ENCODE measurements at places on chromosomes 3 and 15. TPM values are rescaled to one million over a fixed set of nuclear protein-coding genes. Genes with fewer than 3 reads are reported as not detected.

ARHGEF26 gene
- 13.4 TPM for total RNA-seq

AMIGO3 gene
- total RNA-seq, result not detected

ITIH1 gene
- total RNA-seq, result not detected

CFAP100 gene
- total RNA-seq, result 0.12 TPM

CALML4 gene
- 9.0 TPM for total RNA-seq

CLDN1 gene
- 0.34 TPM for total RNA-seq

ABHD6 gene
- total RNA-seq, result 21.5 TPM

LRRC57 gene
- 13.8 TPM for total RNA-seq

GRCh38 chr15:101023501-101024072 lies 104.4 kb downstream of the LRRK1 start:
- no peak for DNase-seq

DNA sequence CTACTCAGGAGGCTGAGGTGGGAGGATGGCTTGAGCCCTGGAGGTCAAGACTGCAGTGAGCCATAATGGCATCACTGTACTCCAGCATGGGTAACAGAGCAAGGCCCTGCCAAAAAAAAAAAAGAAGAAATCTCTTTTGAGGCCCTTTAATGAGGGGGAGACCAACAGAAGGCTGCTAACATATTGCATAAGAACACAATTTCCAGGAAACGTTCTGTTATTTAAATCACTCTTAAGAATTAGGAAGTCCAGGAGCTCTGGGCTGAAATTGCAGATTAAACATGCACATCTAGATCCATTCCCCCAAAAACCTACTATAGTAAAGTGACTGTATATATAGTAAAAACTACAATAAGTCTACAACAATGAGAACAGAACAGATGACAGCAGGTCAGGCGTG lies 16.1 kb upstream of the BLM start:
- no peak for DNase-seq

- DNase-seq, result peak; percentile 88
Measured at GRCh38 chr3:194129581-194130133, 6.3 kb upstream of the HES1 start.

GRCh38 chr15:63212050-63213004 lies 22.9 kb downstream of the RAB8B start:
- DNase-seq, result no peak

- DNase-seq, result no peak
Measured at GRCh38 chr3:66177026-66177425, 43.8 kb upstream of the SLC25A26 start.

- DNase-seq, result no peak
Measured at GRCh38 chr3:148223266-148223665, 474.4 kb upstream of the AGTR1 start.

DNA sequence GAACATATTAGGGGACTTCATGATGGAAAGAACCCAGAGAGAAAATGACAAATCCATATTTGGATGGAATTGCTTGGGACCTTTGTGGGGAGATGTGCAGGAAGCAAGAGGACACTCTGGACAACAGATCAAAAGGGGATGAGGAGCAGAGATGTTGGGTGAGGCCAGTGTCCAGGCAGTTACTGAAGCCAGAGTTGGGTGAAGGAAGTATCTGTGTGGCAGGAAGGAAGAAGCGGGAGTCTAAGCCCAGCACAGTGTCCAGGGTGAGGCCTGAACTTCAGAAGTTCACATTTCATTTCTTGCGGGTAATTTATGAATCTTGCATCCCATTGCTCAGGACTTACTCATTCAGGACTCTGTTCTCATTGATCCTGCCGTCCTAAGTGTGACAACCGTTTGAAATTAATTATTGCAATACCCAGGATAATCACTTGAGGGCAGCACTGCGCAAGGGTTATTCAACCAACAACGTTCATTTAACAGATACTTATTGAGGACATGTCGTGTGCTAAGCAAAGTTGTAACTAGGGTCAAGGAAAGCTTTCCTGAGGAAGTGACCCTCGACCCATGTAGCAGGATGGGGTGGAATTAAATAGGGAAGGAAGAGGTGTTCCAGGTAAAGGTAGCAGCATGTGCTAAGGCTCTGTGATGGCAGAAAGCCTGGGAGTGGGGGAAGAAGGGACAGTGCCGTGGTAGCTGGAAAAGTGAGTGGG lies 61.3 kb upstream of the CMTM8 start:
- DNase-seq, result peak; percentile 64

GRCh38 chr3:126968391-126969390 lies 14.2 kb upstream of the PLXNA1 start:
- no peak for DNase-seq

GRCh38 chr3:186079925-186080324 lies 29.0 kb downstream of the ETV5 start:
- DNase-seq, result no peak

DNA sequence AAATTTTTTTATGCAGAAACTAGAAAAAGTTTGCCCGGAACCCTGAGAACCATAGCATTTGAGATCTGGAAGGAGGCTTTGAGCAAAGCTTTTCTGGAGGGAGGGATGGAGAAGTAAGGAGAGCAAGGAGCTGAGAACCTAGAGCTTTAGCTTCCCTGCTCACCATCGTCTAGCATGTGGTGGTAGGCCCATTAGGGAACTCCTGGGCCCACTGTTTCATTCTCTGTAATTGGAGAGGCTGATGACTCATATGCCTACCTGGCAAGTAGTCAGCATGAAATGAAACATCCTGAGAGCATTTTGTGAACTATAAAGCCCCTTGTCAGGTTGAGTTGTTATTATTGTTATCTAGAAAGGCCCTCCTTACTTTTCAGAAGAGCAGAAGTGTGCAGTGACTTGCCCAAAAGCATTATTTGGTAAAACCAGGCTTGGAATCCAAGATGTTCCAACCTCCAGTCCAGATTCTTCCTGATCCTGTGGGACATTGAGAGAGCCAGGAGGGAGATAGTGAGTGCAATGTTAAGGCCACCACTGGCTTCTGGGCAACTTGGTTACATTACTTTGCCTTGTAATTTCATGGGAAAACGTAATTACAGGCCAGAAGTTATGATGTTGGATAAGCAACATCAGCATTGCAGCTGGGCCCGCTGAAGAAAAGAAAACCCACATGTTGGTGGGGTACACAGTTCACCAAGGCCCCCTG lies 104.5 kb upstream of the BFSP2 start:
- DNase-seq, result no peak

- no peak for DNase-seq
Measured at GRCh38 chr3:140756240-140757016, 78.6 kb downstream of the TRIM42 start.

- DNase-seq, result no peak
Measured at GRCh38 chr15:56272454-56272853, 28.8 kb upstream of the RFX7 start.

All from neural progenitor cell (in vitro differentiated cells).